Hepatic stellate cell (primary cell): ENCODE measurements at places on chromosomes 6 and 20.
A peak's percentile ranks its signal among the peaks of the same experiment; 100 is the strongest.

GRCh38 chr20:63071541-63072181 lies 64.9 kb upstream of the BHLHE23 start:
- peak; percentile 77 for DNase-seq

DNA sequence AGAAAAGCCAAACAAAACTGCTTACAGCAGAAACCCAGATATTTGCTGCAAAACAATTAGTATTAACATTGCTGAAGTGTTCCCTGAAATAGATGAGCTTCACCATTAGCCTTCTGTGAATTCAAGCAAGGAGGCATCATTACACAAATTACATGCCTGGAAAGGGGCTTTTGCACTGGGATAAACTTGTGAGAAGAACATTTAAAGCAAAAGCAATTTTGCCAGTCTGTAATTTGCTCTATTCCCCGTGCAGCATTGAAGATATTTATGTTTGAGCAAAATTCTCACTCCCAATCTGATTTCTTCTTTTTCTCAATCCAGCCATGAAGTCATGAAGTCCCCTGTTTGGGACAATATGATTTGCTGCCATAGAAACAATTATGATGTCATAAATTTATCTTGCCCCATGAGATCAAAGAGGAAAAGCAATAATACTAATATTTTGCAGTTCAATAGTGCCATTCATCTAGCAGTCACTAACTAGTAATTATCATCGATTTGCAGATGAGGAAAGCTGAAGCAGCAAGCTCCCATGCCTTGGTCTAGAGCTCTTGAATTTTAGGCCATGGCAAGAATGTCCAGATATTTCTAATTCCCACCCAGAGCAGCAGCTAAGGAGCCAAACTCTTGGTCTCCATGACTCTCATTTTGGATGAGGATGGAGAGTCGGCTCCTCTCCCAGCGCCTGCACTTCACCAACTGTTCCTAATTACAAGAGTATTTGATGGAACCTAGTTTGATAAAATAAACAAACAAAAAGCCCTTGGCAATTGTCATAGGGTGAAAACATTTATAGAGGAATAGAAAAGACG lies 49.5 kb upstream of the CCN6 start:
- no peak for DNase-seq

GRCh38 chr20:41367393-41367695 lies 726 bp upstream of the EMILIN3 start:
- no peak for DNase-seq

- DNase-seq, result no peak
Measured at GRCh38 chr6:84442208-84442607, 214.8 kb upstream of the CEP162 start.

- no peak for DNase-seq
Measured at GRCh38 chr20:48291896-48292295, 506.6 kb upstream of the SULF2 start.

DNA sequence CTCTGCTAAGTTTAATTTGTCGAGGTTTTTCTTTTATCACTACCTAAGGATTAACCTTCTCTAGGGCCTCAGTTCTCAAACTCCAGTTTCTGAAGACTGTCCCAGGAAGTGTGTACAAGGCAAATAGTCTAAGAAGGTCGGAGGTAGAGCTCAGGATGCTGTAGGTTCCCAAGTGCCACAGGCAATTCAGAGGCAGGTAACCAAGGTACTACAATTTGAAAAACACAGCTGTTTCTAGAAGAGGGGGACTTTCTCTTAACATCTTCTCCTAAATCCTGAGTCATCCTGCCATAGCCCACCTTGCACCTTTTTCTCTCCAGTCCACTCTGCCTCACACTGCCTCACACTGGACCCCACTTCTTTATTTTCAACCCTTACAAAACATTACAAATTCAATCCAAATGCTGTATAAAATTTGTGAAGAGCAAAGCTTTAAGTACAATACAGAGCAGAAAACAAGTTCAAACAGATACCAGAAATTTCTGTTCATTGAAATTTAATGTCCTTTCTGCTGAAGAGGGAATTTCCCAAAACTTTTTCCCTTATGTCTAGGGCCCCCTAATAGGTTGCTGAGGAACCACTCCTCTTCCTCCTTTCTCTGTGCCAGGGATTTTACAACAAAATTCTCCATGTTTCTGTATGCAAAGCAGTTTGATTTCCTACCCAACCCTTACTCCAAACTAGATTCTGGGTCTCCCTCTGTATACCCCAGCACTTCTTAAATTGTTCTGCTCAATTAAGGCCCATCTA lies 43.0 kb downstream of the FRK start:
- no peak for DNase-seq

GRCh38 chr6:107026965-107027364 lies 1.0 kb upstream of the MTRES1 start:
- no peak for DNase-seq

DNA sequence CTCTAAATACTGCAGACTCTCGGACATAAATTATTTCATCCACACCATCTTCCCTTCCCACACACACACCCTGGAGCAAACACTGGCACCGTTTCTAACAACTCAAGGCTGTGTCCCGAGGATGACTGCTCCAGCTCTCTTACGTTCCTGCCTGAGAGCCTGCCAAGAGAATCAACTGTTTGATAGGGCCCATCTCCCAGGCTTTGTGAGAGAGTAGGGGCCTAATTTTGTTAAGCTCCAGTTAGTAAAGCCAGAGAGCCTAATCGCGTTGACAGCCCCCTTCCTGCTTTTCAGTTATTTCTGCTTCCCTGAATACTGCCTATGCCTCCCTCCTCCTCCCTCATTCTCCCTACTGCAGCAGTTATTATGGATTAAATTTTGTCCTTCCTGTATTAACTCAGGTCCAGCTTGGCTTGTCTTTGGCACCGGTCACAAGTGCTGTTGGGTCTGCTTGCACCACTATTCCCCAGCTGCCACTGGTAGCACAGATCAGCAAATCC lies 118.1 kb upstream of the TMEM181 start:
- no peak for DNase-seq

DNA sequence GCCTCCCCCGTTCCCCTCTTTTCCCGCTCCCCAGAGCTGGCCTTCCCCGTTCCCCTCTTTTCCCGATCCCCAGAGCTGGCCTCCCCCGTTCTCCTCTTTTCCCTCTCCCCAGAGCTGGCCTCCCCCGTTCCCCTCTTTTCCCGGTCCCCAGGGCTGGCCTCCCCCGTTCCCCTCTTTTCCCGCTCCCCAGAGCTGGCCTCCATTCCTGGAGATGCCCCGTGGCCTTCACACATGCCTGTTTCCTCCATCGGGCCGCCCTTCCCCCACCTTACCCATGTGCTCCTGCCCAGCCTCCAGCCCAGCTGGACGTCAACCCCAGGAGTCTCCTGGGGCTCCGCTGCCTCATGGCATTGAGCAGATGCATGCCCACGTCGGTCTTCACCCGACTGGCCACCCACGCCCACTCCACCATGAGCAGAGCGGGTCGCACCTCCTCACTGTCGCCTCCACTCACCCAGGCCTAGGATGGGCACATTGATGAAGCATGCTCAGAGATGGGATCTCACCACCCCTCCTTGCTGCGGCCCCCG lies 8.3 kb downstream of the SS18L1 start:
- DNase-seq, result no peak

GRCh38 chr20:47674686-47675085 lies 110.6 kb downstream of the SULF2 start:
- no peak for DNase-seq

- DNase-seq, result no peak
Measured at GRCh38 chr6:36075656-36076055, 48.0 kb downstream of the MAPK14 start.

- no peak for DNase-seq
Measured at GRCh38 chr20:51831866-51832265, 29.5 kb upstream of the SALL4 start.

DNA sequence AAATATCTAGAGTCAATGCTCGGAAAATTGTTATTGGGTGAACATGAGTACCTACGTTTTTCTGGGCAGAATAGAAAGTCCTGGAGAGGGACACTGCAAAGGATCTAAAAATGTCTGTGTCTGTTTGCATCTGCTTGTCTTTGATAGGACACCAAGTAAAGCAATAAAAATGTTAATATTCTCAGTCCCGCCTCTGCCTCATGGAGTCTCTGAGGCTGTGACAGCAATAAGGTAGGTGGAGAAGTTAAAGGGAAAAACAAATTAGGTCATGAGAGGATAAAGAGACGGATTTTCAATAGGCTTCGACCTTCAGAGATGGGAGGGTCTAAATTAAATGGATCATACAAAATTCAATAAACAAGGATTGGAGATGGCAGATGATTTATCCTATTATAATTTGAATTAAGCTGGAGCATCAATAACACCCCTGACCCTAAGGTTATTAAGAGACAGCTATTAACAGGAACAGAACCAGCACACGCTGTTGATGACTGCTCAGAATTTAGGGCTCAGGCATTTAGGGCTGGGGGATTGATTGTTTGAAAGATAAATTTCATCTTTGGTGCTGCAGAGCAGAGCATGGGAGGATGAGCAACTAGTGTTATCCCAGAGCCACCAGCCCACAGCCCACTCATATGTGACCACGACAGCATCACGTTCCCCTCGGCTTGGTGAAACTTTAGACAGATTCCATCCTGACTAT lies 620.3 kb upstream of the CDH4 start:
- no peak for DNase-seq

DNA sequence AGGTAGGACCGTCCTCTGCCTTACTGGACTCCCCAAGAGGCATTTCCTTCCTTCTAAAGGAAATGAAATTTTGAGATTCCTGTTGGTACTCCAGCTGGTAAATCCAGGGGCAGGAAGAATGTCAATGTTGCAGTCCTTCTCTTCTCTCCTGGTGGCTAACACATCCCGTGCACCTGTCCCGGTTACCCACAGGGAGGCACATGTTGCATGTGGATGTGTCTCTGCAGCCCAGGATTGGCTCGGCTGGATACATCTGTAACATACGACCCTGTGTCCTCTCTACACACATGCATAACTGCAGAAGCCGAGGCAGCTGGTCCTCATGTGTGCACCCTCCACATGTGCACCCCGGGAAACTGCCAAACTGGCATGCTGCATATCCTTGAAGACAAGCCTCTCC lies 1.3 kb upstream of the LRFN2 start:
- no peak for DNase-seq

DNA sequence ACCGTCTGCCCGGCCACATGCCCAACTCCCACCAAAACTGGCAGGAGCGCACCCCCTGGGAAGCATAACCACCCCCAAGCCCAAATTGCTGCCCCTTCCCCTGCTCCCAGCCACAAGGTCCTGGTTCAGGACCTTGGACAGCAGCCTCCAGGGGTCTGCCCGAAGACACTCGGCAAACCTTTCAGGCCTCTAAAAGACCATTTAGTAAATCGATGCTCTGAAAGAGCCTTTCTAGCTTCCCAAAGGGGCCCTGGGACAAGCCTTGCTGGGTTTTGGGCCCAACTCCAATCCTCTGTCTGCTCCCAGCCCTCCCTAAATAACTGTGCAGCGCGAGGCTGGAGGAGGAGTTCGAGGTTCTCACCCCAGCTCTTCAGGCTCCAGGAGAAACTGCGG lies 30.5 kb downstream of the GRM4 start:
- peak; percentile 42 for DNase-seq

DNA sequence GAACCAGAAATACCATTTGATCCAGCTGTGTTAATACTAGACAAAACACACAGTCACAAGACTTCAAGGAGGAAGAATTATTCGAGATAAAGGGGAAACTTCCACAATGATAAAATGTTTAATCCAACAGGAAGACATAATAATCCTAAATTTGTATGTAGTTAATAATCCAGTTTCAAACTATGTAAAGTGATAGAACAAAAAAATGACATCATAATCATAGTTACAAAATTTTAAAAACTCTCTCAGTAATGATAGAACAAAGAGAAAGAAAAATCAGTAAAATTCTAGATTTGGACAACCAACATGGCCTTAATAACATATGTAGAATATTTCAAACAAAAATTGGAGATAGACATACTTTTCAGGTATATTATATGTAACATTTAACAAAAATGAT lies 38.9 kb downstream of the LINC00237 start:
- DNase-seq, result no peak

GRCh38 chr6:170449835-170450753 lies 103.0 kb downstream of the PSMB1 start:
- DNase-seq, result no peak

GRCh38 chr20:25083773-25084625 lies 2.1 kb upstream of the VSX1 start:
- DNase-seq, result no peak

GRCh38 chr20:32333988-32334885 lies 23.9 kb upstream of the ASXL1 start:
- DNase-seq, result no peak

DNA sequence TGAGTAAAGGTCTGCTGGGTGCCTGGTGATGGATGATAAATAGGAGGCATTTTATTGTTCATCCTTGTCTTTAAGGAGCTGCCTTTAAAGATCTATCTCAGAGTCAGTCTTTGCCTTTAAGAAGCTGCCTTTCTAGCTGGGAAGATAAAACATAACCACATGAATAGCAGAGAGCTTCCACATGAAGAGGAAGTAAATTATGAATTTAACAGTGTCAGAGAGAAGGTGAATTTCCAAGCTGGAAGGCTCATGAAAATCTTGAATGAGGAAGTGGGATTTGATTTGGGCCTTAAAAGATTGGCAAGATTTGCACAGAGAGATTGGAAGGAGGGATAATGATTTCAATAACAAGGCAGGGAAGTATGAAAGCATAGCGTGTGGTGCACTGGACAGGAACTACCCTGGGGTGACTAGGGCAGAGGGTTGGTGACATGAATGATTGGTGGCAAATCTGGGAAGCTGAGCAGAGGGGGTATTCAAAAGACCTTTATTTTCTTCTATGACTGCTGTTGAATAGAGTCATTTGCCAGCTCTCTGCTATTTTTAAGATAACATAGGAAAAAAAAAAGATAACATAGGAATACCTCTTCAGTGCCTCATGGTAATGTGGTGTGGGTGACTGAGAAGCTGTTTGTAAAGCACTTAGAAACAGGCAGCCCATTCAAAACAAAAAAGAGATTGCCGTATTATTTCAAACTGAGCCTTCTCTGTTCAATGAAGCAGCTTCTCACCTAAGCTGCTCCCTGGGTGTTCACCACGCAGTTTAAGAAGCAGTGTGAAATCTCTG lies 591.6 kb downstream of the PKHD1 start:
- no peak for DNase-seq

GRCh38 chr6:163120223-163120622 lies 294.3 kb upstream of the QKI start:
- no peak for DNase-seq

GRCh38 chr20:50292591-50293283 lies 102.1 kb downstream of the CEBPB start:
- DNase-seq, result peak; percentile 90

GRCh38 chr20:14303651-14304050 lies 33.8 kb downstream of the FLRT3 start:
- no peak for DNase-seq

- DNase-seq, result no peak
Measured at GRCh38 chr6:21133901-21134300, 459.6 kb upstream of the SOX4 start.

- peak; percentile 58 for DNase-seq
Measured at GRCh38 chr6:13404228-13404891, 76.0 kb upstream of the TBC1D7 start.

DNA sequence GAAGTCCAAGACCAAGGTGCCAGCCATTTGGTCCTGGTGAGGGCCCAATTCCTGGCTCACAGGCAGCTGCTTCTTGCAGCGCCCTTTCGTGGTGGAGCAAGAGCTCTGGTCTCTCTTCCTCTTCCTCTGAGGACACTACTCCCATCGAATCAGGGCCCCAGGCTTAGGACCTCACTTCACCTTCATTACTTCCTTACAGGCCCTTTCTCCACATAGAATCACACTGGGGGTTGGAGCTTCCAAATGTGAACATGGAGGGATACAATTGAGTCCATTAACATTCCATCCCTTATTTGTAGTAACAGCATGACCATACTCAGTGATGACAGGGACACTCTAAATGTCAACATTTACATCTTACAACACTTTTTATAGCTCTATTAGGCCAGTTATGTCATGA lies 2.3 kb downstream of the RAMACL start:
- DNase-seq, result no peak

- no peak for DNase-seq
Measured at GRCh38 chr6:170505306-170505705, 47.8 kb downstream of the PSMB1 start.
